ENCODE measurements at places on chromosomes 1 and 21. TPM values are rescaled to one million over a fixed set of nuclear protein-coding genes. Genes with fewer than 3 reads are reported as not detected.

Gene TSSK3
- not detected for total RNA-seq

Gene COG2
- 15.9 TPM for total RNA-seq

Gene KRTAP13-2
- total RNA-seq, result not detected

Gene TMEM53
- 13.6 TPM for total RNA-seq

Gene CYP4A22
- total RNA-seq, result not detected

Gene CRB1
- not detected for total RNA-seq

Data from myometrial cell (primary cell).